ENCODE measurements at places on chromosomes 6 and 20. TPM values are rescaled to one million over a fixed set of nuclear protein-coding genes. Genes with fewer than 3 reads are reported as not detected.

The CNKSR3 gene
- 3.0 TPM for total RNA-seq

The EPHA7 gene
- under 0.01 TPM for total RNA-seq

The OR2B6 gene
- total RNA-seq: not detected

The LINC00237 gene
- total RNA-seq: not detected

The CRISP2 gene
- total RNA-seq: not detected

The SDCBP2 gene
- 1.2 TPM for total RNA-seq

The RGS17 gene
- total RNA-seq: 11.3 TPM

The LPA gene
- not detected for total RNA-seq

The GSTA3 gene
- not detected for total RNA-seq

The MUC22 gene
- not detected for total RNA-seq

The NRSN1 gene
- not detected for total RNA-seq

The SLC22A3 gene
- total RNA-seq: 142 TPM

The KCNS1 gene
- total RNA-seq: 0.59 TPM

The ADTRP gene
- total RNA-seq: 4.9 TPM

The EPPIN gene
- not detected for total RNA-seq

The TP53TG5 gene
- not detected for total RNA-seq

The TNFRSF6B gene
- 95.5 TPM for total RNA-seq

The AURKA gene
- 4.8 TPM for total RNA-seq

The ADGB gene
- not detected for total RNA-seq

The SPEF1 gene
- not detected for total RNA-seq

The BMP5 gene
- not detected for total RNA-seq

The PXT1 gene
- not detected for total RNA-seq

The DSP gene
- 9.2 TPM for total RNA-seq

The TDRD6 gene
- 0.05 TPM for total RNA-seq

The FLRT3 gene
- total RNA-seq: 24.3 TPM

The CST5 gene
- total RNA-seq: not detected

The PFDN4 gene
- total RNA-seq: 110 TPM

The FOXC1 gene
- 0.30 TPM for total RNA-seq

The C6orf141 gene
- 0.69 TPM for total RNA-seq

The NFATC2 gene
- 0.59 TPM for total RNA-seq

The CTCFL gene
- total RNA-seq: not detected

The PRKN gene
- 0.30 TPM for total RNA-seq

The FRK gene
- total RNA-seq: 0.09 TPM

The PGBD1 gene
- total RNA-seq: 6.5 TPM

The BMP7 gene
- total RNA-seq: not detected

The PTPRK gene
- total RNA-seq: 58.3 TPM

The ID4 gene
- total RNA-seq: 2.4 TPM

The TTLL9 gene
- not detected for total RNA-seq

The VNN1 gene
- not detected for total RNA-seq

The BPIFB4 gene
- total RNA-seq: not detected

The BCAS4 gene
- 11.6 TPM for total RNA-seq

The ZNF391 gene
- total RNA-seq: 2.4 TPM
